ENCODE measurements at places on chromosomes 5 and 9. TPM values are rescaled to one million over a fixed set of nuclear protein-coding genes. Genes with fewer than 3 reads are reported as not detected.

DNA sequence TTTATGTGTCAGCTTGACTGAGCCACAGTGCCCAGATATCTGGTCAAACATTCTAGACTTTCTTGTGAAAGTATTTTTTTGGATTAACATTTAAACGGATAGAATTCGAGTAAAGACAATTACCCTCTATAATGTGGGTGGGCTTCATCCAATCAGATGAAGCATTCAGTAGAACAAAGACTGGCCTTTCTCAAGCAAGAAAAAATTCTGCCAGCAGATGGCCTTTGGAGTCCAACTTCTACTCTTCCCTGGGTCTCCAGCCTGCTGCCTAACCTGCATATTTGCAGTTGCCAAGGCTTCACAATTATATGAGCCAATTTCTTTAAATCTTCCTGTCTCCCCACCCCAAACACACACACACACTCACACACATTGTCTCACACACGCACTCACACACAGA is 86.4 kb downstream of the MED10 start:
- DNase-seq: no peak

Gene EPB41L4A
- total RNA-seq: 21.6 TPM

GRCh38 chr9:33429256-33429985 is 18.0 kb downstream of the AQP3 start:
- DNase-seq: no peak

GRCh38 chr5:125201446-125202052 is 455.1 kb upstream of the ZNF608 start:
- no peak for DNase-seq

- no peak for DNase-seq
Observed at GRCh38 chr5:22473886-22474285, 379.3 kb downstream of the CDH12 start.

Gene ENTREP1
- total RNA-seq: 40.5 TPM

Gene CCDC171
- total RNA-seq: 1.7 TPM

GRCh38 chr5:123976379-123977033 is 464.5 kb downstream of the CSNK1G3 start:
- DNase-seq: no peak

Gene STK10
- 9.0 TPM for total RNA-seq

DNA sequence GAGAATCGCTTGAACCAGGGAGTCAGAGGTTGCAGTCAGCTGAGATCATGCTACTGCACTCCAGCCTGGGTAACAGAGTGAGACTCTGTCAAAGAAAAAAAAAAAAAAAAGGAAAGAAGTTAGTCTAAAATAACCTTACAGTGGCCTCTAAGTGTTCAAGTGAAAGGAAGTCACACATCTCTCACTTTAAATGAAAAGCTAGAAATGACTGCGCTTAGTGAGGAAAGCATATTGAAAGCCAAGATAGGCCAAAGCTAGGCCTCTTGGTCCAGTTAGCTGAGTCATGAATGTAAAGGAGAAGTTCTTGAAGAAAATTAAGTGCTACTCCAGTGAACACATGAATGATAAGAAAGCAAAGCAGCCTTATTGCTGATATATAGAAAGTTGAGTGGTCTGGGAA is 38.1 kb downstream of the ITGA1 start:
- DNase-seq: no peak

Gene IFNA21
- not detected for total RNA-seq

GRCh38 chr5:91941588-91941987 is 558.5 kb upstream of the ARRDC3 start:
- no peak for DNase-seq

Gene RNF180
- 14.2 TPM for total RNA-seq

Gene SLC34A1
- not detected for total RNA-seq

Gene ANKRA2
- total RNA-seq: 11.4 TPM

Gene ARID3C
- not detected for total RNA-seq

Gene GFRA3
- 0.87 TPM for total RNA-seq

- DNase-seq: no peak
Observed at GRCh38 chr9:92561374-92562330, 25.9 kb upstream of the ECM2 start.

GRCh38 chr5:154779105-154779504 is 23.9 kb downstream of the LARP1 start:
- no peak for DNase-seq

DNA sequence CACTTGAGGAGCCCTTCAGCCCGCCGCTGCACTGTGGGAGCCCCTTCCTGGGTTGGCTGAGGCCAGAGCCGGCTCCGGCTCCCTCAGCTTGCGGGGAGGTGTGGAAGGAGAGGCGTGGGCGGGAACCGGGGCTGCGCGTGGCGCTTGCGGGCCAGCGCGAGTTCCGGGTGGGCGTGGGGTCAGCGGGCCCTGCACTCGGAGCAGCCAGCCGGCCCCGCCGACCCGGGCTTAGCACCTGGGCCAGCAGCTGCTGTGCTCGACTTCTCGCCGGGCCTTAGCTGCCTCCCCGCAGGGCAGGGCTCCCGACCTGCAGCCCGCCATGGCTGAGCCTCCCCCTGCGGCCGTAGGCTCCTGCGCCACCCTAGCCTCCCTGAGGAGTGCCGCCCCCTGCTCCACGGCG is 6.2 kb upstream of the SHB start:
- DNase-seq: no peak

Gene PDE6A
- total RNA-seq: 0.11 TPM

Gene ARAP3
- total RNA-seq: 17.2 TPM

- DNase-seq: no peak
Observed at GRCh38 chr9:112059966-112060320, 115.2 kb downstream of the SUSD1 start.

DNA sequence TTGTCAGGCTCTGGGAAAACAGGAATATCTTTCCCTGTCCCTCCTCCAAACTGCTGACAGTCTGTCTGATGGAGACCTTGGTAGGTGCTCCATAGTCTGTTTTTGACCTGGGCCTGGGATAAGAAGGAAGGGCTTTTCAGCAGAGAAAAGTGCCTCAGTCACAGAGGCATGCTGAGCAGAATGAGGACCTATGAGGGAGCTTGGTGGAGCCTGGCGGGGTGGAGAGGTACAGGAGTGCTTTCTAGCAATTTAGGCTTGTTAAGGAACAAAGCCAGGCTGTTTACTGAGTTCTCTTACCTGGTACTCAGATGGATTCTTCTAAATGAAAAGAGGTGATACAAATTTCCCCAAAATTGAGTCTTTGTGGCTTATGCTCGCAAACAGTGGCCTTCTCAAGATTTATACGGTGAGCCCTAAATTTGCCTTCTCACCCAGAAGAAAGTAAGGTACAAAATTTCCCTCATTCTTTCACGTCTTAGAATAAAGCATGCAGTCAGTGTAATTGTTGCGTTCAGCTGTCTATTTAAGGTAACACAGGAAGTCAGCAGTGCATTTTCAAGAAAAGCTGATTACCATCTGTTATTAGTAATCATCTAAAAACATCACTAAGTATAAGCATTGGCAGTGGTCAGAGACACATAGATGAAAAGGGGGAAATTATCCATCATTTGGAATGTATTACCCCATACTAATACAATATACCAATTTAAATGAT is 28.6 kb upstream of the IL13 start:
- DNase-seq: no peak

Gene RICTOR
- total RNA-seq: 55.3 TPM

Gene CACNA1B
- 0.15 TPM for total RNA-seq

Gene SPINK6
- not detected for total RNA-seq

Gene CTXN3
- not detected for total RNA-seq

DNA sequence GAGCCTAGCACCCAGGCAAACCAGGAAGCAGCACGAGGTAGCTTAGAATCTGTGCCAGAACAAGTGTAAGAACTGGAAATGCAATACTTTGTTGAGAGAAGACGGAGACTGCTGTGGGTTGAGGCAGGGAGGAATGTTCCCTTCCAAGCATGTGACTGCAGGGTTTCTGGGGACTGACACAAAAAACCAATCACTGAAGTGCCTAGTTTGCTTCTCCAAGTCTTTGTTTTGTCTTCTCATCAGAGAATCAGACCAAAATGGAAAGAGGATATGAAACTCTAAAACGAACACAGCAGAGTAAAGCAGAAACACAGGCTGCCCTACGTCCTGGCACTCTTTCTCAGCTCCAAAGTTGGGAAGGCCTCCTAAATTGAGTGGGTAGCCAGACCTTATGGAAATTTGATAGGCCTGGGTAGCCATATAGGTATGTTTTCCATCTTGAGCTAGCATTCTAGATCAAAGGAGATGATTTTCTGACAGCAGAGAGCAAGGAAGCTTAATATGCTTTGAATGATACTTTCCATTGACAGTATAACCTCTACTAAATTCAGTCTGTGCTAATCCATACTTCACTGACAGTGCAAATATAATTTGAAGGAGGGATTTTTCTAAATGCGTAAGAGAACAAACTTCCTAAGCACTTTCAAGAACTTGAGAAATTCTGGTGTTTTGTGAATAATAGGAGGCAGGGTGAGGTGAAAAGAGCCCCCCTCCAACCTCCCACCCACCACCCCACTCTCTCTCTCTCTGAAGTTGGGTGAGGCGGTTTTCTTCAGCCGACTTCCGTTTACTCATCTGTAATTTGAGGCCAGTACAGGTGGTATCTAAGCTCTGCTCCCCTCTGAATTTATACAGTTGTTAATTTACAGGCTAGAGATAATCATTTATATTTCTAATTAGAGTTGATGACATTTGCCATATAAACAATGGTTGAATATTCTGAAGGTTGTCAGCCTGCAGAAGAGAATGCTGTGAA is 5.5 kb downstream of the ADRB2 start:
- no peak for DNase-seq

DNA sequence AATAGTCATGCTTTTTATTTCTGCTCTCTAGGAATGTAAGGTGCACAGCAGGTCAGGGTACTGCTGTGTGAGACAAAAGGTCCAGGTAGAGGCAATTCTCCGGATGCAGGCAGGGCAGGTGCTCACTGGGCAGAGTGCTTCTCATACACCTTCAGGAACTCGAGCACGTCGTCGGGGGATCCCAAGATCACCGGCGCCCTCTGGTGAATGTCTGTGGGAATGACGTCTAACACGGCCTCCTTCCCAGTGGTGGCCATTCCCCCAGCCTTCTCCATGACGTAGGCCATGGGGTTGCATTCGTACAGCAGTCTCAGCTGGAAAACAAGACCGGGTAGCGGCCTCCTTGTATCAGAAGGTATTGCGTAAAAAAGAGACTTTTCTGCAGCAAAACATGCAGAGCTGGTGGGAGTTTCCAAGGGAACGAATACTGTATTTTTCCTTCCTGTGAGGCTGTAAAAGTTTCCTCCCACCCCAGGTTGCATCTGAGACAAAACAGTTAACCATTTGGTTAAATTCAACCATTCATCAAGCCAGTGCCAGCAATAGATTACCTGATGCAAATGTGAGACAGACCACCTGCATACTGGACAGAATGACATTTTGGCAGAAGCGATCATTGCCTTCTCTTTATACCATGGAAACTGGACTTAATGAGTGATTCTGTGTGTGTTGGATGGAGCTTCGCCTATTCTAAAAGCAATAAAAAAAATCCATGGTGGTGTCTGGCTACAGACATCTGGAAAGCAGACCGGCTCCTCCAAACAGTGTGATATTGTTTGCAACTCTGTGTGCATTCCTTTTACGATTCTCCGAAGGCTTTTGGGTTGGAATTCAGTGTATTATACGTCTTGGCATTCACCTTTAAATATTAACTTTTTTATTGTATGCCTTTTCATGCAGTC is 9.9 kb upstream of the FBP2 start:
- DNase-seq: peak; percentile 44

Gene OR13C5
- not detected for total RNA-seq

Gene TAF11L10
- not detected for total RNA-seq

GRCh38 chr9:124267271-124267807 is 9.6 kb downstream of the NEK6 start:
- DNase-seq: no peak

Gene FOXD4L3
- not detected for total RNA-seq

Gene IL33
- total RNA-seq: 13.2 TPM

Gene FAM151B
- 1.3 TPM for total RNA-seq

- no peak for DNase-seq
Observed at GRCh38 chr9:19192202-19193028, 38.1 kb upstream of the DENND4C start.

GRCh38 chr5:932151-932627 is 39.5 kb downstream of the TRIP13 start:
- no peak for DNase-seq

DNA sequence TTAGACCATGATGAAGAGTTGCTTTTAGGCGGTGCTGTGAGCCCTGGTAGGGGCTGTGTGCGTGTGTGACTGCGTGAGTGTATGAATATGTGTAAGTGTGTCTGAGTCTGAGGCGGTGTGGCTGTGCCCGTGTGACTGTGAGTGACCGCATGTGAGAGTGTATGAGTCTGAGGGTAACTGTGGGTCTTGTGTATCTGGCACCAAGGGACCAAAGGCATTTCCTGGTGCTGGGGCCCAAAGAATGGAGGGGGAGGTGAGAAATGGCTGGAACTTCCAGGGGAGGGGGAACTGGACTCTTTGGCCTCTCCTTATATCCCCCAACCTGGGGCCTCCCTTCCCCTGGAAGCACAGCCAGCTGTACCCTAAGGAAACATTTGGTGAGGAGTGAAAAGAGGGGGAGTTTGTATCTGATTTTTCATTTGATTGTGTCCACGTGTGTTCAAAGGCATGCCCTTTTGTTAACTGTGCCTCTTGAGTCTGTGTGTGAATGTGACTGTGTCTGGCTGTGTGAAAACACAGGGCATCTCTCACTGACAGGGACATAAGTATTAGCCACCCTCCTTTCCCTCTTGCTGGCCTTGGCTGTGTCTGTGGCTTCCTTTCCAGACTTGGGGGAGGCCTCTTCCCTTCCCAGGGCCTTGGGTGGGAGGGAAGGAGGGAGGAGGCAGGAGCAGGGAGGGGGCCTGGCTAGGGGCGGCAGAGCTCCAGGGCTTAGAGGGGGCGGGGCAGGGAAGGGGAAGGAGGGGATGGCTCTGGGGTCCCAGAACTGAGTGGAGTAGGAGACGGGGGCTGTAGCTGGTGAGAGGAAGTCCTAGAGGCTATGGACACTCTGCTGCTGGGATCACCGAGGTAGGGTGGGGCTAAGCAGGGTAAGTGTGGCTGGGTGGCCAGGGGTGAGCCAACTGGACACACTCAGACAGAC is 1.4 kb downstream of the IL11RA start:
- DNase-seq: no peak

Gene STX17
- 23.9 TPM for total RNA-seq

GRCh38 chr5:76393035-76393680 is 9.9 kb upstream of the IQGAP2 start:
- no peak for DNase-seq

GRCh38 chr5:68255305-68256120 is 40.0 kb downstream of the PIK3R1 start:
- DNase-seq: no peak

GRCh38 chr9:121451586-121451985 is 48.1 kb downstream of the GGTA1 start:
- DNase-seq: no peak

Data from heart right ventricle (tissue), 16 donors.